Memory B cell (primary cell): ENCODE measurements at places on chromosomes 13 and 19.

DNA sequence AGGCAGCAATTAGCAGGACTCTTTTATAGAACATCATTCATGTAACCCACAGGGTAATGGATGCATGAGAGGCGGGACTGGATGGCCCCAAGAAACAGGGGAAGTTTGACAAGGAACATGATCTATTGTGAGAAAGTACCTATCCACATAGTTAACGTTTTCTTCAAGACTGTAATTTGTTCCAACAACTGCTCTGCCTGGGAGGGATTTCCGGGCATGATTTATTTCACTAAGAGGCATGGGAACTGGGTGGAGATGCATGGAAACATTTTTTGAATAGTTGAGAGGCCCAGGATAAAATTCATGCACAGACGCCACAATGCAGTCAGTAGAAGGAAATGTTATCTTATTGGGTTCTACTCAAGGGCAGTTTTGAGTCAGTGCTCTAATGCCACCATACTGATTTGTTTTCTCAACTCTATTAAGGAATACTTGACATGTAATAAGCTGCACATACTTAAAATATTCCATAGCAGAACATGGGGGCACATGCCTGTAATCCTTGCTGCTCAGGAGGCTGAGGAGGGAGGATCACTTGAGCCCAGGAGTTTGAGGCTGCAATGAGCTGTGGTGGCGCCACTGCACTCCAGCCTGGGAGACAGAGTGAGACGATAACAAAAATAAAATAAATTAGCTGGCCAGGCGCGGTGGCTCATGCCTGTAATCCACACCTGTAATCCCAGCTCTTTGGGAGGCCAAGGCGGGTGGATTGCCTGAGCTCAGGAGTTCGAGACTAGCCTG, 9.9 kb upstream of the ATG4D start:
- no peak for DNase-seq

DNA sequence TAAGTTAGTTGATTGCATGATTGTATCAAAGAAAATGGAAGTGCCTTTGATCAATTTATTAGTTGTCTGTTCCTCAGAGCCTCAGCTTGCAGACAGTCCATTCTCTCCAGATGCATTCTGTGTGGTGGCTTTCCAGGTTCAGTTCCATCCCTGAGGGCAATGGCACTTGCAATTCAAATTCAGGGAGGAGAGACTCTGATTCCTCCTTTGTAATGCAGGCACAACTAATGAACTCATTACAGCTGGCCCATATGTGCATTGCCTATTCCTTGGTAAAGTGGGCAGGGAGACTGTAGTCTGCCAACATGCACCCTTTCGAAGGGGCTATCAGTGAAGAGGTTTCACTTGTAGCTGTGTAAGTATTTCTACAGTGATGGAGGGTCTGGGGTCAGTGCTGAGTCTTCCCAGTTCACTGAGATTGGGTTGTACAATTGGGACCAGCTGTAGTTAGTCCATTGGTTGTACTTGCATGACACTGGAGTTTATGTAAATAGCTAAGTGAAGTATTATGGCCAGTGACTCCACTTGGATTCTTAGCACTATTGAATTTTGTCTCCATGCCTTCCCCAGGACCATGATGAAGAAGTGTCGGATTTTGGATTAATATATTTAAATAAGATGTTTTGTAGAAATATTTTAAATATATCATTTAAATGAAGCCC, 401.7 kb downstream of the GPC6 start:
- DNase-seq: no peak

GRCh38 chr19:50870417-50871089, 2.7 kb upstream of the KLK2 start:
- no peak for DNase-seq

GRCh38 chr19:33641956-33642498, 20.3 kb downstream of the CHST8 start:
- DNase-seq: no peak

- DNase-seq: no peak
These were observed 4.5 kb downstream of the XAB2 start for GRCh38 chr19:7624810-7625209.

DNA sequence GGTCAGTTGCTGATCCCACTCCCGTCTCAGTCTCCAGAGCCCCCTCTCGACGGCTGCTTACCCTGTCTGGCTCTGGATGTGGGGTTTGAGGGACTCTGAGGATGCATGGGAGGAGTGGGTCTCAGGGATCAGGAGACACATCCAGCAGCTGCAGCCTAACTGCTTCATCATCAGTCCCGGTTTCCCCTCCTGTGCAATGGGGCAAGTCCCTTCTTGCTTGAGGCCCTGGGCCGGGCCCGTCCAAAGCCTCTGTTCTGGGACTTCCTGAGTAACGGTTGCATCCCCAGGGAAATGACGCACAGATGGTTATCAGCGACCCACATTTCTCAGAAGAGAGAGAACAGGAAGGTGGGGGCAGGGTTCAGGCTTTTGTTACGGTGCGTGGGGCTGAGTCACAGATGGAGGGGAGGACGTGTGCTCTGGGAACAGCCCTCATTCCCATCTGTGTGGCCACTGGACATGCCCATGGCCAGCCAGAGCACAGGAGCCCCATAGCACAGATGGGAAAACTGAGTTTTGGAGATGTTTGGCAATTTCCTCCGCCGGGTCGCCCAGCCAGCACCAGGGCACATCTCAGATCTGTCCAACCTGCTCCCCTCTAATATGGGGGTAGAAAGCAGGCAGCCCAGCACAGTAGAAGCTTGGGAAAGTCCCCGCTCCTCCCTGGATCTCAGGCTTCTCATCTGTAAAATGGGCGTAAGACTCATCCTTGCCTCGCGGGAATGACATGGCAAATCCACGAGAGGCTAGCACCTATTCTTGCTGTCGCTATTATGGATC, 19.3 kb downstream of the GNA15 start:
- DNase-seq: peak; percentile 65

DNA sequence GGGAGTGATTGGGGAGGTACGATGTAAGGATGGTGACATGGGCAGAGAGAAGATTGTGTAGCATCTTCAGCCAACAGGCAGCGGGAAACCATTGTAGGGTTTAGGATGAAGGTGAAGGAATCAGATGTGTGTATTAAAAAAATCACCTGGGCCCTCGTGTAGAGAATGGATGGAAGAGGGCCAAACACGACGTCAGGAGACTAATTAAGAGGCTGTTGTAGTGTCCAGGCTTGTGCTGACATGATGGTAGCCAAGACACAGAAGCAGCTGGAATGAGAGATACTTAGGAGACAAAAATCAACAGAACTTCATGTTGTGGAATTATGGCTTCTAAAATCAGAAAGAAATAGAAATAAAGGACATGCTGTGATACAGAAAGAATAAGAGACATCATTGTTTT, 41.2 kb upstream of the ARGLU1 start:
- DNase-seq: no peak

DNA sequence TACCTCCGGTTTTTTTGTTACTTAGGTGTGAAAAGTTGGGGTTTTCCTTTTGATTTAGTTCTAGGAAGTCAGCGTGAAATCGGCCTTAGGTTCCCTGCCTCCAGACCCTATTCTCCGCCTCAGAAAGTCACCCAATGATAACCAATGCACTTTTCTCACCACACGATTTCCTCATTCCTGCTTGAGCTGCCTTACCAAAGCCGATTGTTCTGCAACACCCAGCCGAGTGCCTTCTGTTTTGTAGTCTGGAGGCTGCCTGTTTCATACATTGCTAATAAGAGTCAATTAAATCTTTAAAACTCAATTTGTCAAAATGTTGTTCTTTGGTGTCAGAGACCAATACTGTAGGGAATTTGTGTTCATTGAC, 39.7 kb downstream of the GJA3 start:
- DNase-seq: no peak

GRCh38 chr13:95624020-95624419, 20.5 kb downstream of the DZIP1 start:
- peak; percentile 11 for DNase-seq

GRCh38 chr19:8566855-8567254, 10.4 kb downstream of the MYO1F start:
- DNase-seq: no peak

GRCh38 chr13:112074139-112074865, 7.4 kb downstream of the SOX1 start:
- DNase-seq: no peak

DNA sequence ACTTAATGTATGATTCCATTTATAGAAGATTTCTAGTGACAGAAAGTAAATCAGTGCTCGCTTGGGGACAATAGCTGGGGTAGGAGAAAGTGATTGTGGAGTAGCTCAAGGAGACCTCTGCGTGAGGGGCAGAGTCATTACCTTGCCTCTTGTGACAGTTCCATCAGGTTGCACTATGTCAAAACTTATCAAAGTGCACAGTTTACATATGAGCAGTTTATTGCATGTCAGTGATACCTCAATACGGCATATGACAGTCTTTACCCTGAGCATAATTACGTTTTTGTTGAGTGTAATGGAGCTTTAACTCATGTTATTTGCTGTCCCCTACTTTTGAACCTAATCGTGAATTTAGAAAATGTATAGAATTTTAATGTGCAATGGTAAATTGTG, 15.0 kb downstream of the ARHGEF7 start:
- no peak for DNase-seq

DNA sequence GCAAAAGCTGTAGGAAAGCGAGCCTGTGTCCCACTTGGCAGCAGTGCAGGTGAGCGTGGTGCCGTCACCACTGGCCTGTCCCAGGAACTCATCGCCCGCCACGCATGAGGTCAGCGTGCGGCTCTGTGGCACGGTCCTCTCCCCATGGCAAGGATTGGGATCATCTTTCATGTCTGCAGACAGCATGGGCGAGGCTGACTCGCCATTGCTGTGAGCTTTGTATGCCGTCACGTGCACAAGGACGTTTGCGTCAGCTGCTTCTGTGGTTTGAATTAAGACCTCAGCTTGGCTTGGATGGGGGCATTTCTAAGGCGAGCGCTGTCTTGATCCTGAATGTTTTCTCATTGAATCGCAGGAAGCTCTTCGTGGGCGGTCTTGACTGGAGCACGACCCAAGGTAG, 9.8 kb downstream of the DAZAP1 start:
- no peak for DNase-seq

DNA sequence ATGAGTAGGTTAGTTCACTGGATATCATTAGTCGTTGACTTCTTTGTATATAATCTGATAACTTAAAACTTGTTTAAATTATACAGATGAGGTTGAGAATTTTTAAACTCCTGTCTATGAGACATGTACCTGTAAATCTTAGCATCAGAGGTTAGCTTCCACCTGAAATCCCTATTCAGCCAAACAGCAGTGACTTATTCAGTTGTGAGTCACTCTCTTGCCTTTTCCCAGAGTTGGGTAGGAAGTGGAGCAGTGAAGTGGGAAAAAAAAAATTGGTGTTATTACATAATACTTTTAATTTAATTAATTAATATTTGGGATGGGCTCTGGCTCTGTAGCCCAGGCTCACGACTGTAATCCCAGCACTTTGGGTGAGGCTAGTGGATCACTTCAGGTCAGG, 32.9 kb downstream of the ZNF701 start:
- no peak for DNase-seq

GRCh38 chr19:18440415-18440877, 2.5 kb upstream of the ISYNA1 start:
- no peak for DNase-seq

DNA sequence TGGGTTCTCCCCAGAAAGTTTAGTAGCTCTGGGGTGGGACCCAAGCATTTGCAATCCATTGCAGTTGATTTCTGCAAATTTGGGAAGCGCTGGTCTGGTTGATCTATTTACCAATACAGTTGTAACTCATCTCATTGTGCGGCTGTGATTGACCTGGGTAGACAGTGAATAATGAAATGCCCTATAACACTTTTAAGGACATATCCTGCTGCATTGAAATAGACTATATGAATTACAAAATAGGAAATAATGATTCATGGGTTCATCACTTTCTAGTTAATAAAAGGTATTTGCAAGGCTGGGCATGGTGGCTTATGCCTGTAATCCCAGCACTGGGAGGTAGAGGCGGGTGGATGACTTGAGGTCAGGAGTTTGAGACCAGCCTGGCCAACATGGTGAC, 59.0 kb upstream of the FARP1 start:
- DNase-seq: no peak

DNA sequence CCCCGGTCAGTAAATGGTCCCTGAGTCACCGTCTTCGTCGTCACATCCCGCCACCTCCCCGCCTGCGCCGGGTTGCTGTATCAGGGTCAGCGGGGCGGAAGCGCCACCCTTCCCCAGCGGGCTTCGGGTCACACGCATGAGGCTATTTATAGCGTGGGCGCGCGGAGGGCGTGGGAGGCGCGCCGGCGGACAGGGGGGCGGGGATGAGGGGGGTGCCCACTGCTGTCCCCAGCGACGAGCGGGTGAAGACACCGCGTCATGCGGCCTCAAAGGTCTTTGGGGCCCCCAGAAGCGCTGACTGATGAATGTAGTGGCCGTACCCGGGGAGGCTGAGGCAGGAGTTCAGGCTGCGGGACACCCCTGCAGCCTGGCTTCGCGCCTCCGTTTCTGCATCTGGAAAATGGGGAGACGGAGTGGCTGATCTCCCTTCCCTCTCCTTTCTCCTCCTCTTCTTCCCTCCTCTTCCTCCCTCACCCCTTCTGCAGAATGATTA, 7.9 kb downstream of the UNC13A start:
- peak; percentile 42 for DNase-seq

GRCh38 chr13:113158946-113159345, 498 bp downstream of the PROZ start:
- DNase-seq: no peak

DNA sequence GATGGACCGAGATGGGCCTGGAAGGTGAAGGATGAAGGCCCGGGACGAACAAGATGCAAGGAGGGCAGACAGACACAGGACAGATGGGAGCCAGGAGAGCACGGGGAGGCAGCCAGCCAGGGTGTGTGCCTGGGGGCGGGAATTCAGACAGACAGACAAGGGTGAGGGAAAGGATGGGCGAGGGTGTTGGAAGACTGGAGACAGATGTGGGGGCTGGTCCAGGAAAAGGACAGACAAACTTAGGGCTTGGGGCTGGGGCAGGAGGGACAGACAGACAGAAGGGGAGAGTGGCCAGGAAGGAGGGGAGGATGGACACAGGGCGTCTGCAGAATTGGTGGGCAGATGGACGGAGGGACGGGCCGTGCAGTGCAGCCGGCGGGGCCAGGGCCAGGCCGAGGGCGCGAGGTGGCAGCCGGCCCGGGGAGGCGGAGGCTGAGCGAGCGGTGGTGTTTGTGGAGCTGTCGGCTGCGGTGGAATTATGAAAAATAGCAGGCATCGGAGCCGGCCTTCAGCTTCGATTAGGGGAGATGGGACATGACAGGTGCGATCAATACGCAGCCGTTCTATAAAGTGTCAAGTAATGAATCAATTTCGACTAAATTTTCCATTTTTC, 4.6 kb upstream of the ERFL start:
- no peak for DNase-seq

- DNase-seq: no peak
These were observed 42.0 kb upstream of the RXFP2 start for GRCh38 chr13:31697290-31697689.

DNA sequence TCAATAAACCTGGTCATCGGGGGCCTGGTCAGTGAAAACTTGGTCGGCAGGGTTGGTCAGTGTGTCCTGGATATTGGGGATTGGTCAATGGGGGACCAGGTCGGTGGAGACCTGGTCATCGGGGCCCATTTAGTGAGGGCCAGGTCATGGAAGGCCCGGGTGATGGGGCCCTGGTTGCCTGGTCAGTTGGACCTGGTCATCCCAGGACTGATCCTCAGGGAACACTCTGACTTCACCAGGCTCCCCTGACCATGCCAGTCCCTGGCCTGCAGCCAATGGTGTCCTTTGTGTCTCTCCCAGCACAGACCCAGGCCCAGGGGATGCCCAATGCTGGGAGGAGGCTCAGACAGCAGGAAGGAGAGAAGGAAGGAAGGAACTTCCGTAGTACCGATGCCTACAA, 42.1 kb upstream of the TPM4 start:
- no peak for DNase-seq
